ENCODE measurements at places on chromosomes 4 and X. TPM values are rescaled to one million over a fixed set of nuclear protein-coding genes. Genes with fewer than 3 reads are reported as not detected.

- H3K27me3 ChIP-seq: no peaks in the 10 kb centered on the region
- no peak overlapping the region for H3K4me3 ChIP-seq
- H3K4me1 ChIP-seq: no peaks in the 10 kb centered on the region
- H3K36me3 ChIP-seq: no peaks in the 10 kb centered on the region
- H3K27ac ChIP-seq: no peak overlapping the region
- DNase-seq: no peak
These were observed 641.3 kb upstream of the FTHL17 start for GRCh38 chrX:31713120-31713519.

UPF3B gene
- total RNA-seq: 3.3 TPM

ADAM29 gene
- not detected for total RNA-seq

AR gene
- 4.5 TPM for total RNA-seq

DNA sequence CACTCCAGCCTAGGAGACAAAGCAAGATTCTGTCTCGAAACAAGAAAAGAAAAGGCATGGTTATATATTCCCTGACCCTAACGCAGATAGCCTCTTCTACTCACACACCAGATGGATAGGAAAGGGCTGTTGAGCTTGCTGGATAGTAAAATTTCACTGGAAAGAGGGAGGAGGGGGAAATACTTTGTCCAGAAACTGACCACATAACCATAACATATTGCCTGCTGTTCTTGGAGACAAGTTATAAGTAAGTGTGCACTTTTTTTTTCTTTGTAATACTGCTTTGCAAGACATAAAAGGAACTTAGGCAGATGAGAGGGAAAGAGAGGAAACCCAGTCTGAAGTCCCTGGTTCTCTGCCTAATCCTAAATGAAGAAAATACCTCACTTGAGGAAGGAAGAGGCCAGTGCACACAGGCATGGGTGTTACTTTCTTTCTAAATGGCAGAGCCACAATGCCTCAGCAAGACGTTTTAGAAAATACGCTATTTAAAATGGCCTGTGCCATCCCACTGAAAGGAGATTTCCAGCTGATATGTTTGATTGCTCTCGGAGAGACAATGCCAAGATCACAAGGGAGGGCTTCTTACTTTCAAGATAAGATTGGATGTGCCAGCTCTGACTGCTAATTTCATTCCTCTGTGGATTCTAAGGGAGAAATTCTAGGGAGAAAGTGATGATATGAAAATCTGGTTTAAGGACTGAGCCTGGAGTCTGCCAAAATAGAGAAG, 140.6 kb downstream of the DCTD start:
- no peak for DNase-seq
- no peak overlapping the region for H3K4me3 ChIP-seq
- H3K27me3 ChIP-seq: no peaks in the 10 kb centered on the region

DNA sequence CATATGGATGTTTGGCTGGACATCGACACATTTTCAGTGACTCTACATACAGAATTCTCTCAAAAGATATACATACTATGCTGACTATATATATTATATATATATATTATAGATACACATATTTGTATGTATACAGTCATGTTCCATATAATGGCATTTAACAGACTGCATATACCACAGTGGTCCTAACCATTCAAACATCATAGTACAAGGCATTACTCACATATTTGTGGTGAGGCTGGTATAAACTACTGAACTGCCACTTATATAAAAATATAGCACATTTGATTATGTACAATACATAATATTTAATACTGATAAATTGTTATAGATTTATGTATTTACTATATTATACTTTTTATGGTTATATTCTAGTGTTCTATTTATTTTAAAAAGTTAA, 168.5 kb downstream of the IL15 start:
- no peak overlapping the region for H3K27ac ChIP-seq
- H3K4me3 ChIP-seq: no peak overlapping the region
- no peak for DNase-seq
- no peaks in the 10 kb centered on the region for H3K27me3 ChIP-seq

GRCh38 chr4:104971462-104971861, 175.2 kb upstream of the TET2 start:
- H3K4me1 ChIP-seq: no peaks in the 10 kb centered on the region
- H3K36me3 ChIP-seq: no peaks in the 10 kb centered on the region
- DNase-seq: no peak
- no peaks in the 10 kb centered on the region for H3K27me3 ChIP-seq

UGT2B17 gene
- total RNA-seq: 23.6 TPM

DIPK2B gene
- total RNA-seq: 0.44 TPM

SPP1 gene
- total RNA-seq: 175 TPM

DNA sequence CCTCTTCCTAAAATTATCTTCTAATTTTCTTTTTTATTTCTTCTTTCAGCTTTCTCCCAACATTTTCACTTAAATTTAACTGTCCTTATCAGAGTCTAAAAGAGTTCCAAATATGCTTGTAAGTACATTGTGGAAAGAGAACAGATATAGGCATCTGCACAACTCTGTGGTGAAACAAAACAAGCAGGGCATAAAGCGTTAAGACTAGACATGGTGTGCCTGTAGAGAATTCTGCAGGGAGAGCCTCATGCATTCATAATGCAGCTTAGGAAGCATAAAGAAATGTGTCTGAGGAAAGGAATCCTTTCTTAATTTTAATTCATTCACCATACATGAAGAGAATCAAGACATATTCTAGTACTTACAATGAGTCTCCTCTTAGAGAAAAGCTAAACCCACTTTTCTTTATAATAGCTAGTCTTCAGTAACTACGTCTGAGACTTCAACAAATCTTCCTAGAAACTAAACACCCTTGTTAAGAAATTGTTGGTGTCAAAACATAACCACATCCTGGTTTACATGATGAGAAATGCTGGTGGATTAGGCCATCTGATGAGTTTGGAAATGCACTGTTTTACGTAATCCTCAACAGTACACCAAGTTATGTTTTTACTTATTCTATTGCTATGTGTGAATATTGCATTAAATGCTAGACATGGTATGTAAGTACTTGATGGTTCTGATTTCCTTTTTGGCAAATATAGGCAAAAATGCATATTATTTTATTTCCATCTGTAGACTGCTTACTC, 307.8 kb upstream of the GIMD1 start:
- no peak for DNase-seq
- H3K27me3 ChIP-seq: no peaks in the 10 kb centered on the region
- no peak overlapping the region for H3K27ac ChIP-seq
- H3K36me3 ChIP-seq: no peaks in the 10 kb centered on the region

TMPRSS11D gene
- total RNA-seq: not detected

- no peaks in the 10 kb centered on the region for H3K36me3 ChIP-seq
- H3K27me3 ChIP-seq: no peaks in the 10 kb centered on the region
- H3K27ac ChIP-seq: no peak overlapping the region
- DNase-seq: no peak
- H3K4me3 ChIP-seq: no peak overlapping the region
These were observed 6.0 kb upstream of the PNMA6F start for GRCh38 chrX:153327561-153327960.

TMPRSS11E gene
- total RNA-seq: 1.8 TPM

IL1RAPL2 gene
- 0.36 TPM for total RNA-seq

ZNF711 gene
- 31.7 TPM for total RNA-seq

HPSE gene
- total RNA-seq: 1.7 TPM

GRCh38 chr4:12879496-12879895, 604.6 kb downstream of the RAB28 start:
- no peaks in the 10 kb centered on the region for H3K27me3 ChIP-seq
- no peak overlapping the region for H3K27ac ChIP-seq
- no peak overlapping the region for H3K4me3 ChIP-seq
- peaks cover 7% of the 10 kb centered on the region for H3K4me1 ChIP-seq

HMGB3 gene
- 22.2 TPM for total RNA-seq

CLOCK gene
- 26.2 TPM for total RNA-seq

DNA sequence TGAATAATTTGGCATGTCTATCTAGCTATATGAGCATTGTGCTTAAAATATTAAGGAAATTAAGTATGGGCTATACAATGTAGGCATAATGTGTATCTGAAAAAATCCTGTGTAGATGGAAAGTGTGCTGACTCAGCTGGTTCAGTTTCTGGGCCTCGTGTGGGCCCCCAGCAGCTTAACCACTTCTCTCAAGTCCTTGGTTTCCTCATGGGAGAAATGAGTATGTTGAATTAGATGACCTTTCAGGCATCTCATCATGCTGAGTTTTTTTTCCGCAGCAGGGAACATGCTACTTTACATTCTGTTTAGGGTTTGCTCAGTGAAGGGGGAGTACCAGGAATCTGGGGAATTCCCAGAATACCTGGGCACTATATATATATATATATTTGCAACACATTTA, 30.5 kb downstream of the RHOH start:
- H3K27ac ChIP-seq: no peak overlapping the region
- no peaks in the 10 kb centered on the region for H3K4me1 ChIP-seq
- no peaks in the 10 kb centered on the region for H3K27me3 ChIP-seq
- no peaks in the 10 kb centered on the region for H3K36me3 ChIP-seq
- DNase-seq: no peak
- H3K4me3 ChIP-seq: no peak overlapping the region

GRCh38 chr4:17933126-17933525, 88.4 kb downstream of the LCORL start:
- no peak overlapping the region for H3K4me3 ChIP-seq
- DNase-seq: no peak
- H3K36me3 ChIP-seq: no peaks in the 10 kb centered on the region
- H3K27me3 ChIP-seq: no peaks in the 10 kb centered on the region
- H3K27ac ChIP-seq: no peak overlapping the region
- H3K4me1 ChIP-seq: no peaks in the 10 kb centered on the region

MEPE gene
- 0.07 TPM for total RNA-seq

- no peaks in the 10 kb centered on the region for H3K36me3 ChIP-seq
- peak; percentile 29 for DNase-seq
- H3K27me3 ChIP-seq: no peaks in the 10 kb centered on the region
- no peak overlapping the region for H3K27ac ChIP-seq
- no peak overlapping the region for H3K4me3 ChIP-seq
- no peaks in the 10 kb centered on the region for H3K4me1 ChIP-seq
These were observed 677.7 kb upstream of the HTR2C start for GRCh38 chrX:113906168-113906567.

DNA sequence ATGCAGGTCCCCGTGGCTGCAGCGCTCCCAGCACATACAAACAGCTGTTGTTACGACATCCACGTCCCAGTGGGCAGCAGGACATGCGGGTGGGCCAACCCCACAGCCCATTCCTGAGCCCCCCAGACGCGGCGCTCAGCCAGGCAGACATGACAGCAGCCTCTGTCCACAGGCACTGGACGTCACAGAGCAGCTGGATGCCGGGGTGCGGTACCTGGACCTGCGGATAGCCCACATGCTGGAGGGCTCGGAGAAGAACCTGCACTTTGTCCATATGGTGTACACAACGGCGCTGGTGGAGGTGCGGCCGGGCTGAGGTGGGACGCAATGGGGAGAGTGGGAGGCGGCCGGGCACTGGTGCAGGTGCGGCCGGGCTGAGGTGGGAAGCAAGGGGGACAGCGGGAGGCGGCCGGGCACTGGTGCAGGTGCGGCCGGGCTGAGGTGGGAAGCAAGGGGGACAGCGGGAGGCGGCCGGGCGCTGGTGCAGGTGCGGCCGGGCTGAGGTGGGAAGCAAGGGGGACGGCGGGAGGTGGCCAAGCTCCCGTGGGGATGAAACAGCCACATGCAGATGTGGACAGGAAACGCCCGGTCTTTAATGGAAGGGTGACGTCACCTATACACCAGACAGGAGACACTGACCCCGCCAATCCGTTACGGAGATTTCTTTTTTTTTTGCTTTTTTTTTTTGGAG, 9.4 kb downstream of the PLCXD1 start:
- H3K27ac ChIP-seq: no peak overlapping the region
- H3K27me3 ChIP-seq: no peaks in the 10 kb centered on the region
- H3K4me1 ChIP-seq: no peaks in the 10 kb centered on the region
- no peak overlapping the region for H3K4me3 ChIP-seq
- no peak for DNase-seq
